Naive thymus-derived CD4-positive, alpha-beta T cell (primary cell): ENCODE measurements at places on chromosomes 4 and X. TPM values are rescaled to one million over a fixed set of nuclear protein-coding genes. Genes with fewer than 3 reads are reported as not detected.

- H3K36me3 ChIP-seq, result no peaks in the 10 kb centered on the region
- H3K27me3 ChIP-seq, result no peaks in the 10 kb centered on the region
- no peak overlapping the region for H3K27ac ChIP-seq
- DNase-seq, result no peak
- no peak overlapping the region for H3K4me3 ChIP-seq
Observed at GRCh38 chrX:39633293-39633692, 464.5 kb downstream of the BCOR start.

- no peaks in the 10 kb centered on the region for H3K36me3 ChIP-seq
- no peak overlapping the region for H3K4me3 ChIP-seq
- no peak for DNase-seq
- no peaks in the 10 kb centered on the region for H3K4me1 ChIP-seq
- H3K27me3 ChIP-seq, result no peaks in the 10 kb centered on the region
Observed at GRCh38 chr4:89410687-89411086, 103.1 kb upstream of the GPRIN3 start.

DNA sequence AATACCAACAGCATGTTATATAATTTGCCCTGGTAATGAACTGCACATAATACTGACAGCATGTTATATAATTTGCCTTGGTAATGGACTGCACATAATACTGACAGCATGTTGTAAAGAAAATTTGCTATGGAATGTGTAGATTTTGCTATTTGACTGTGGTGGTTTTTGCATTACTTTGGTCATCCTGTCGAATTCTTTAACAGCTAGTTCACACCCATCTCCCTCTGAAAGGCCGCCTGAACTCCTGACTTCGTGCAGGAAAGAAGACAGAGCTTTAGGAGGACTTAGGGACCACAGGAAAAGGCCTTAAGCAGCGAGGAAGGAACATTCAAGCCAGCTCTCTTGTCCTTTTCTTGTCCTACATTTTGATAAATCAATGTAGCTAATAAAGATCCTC is 45.2 kb upstream of the DCLK2 start:
- DNase-seq, result no peak
- no peak overlapping the region for H3K27ac ChIP-seq
- no peaks in the 10 kb centered on the region for H3K4me1 ChIP-seq
- H3K27me3 ChIP-seq, result no peaks in the 10 kb centered on the region

The HAND2 gene
- total RNA-seq, result not detected

The GAGE1 gene
- total RNA-seq, result not detected

The FGF5 gene
- not detected for total RNA-seq

The TACR3 gene
- total RNA-seq, result not detected

The CHRNA9 gene
- total RNA-seq, result not detected
